Tibial nerve (tissue), 4 donors: ENCODE measurements at places on chromosomes 6 and 20. TPM values are rescaled to one million over a fixed set of nuclear protein-coding genes. Genes with fewer than 3 reads are reported as not detected.

GRCh38 chr20:21105429-21106170, 558 bp downstream of the LINC00237 start:
- no peak overlapping the region for H3K4me3 ChIP-seq
- no peaks in the 10 kb centered on the region for H3K36me3 ChIP-seq
- H3K4me1 ChIP-seq: peaks cover 35% of the 10 kb centered on the region
- peaks cover 7% of the 10 kb centered on the region for H3K27me3 ChIP-seq
- DNase-seq: no peak

DNA sequence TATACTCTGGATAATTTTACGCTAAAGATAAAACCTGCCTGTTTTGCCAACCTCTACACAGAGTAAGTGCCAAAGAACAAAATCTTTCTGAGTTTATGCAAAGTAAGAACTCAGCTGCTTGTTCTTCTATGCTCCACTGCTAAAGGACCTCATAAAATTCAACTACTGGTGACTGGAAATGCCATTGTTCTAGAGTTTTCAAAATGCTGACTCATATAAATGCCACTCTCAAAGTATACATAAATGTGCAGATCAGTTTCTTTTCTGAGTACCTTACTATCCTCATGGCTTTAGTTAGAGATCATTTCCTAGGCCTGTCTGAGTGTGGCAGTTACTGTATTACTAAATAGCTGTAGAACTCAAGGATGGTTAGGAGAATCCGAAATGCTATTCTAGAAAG, 45.6 kb downstream of the LYRM4 start:
- DNase-seq: no peak
- H3K4me3 ChIP-seq: no peak overlapping the region
- no peaks in the 10 kb centered on the region for H3K4me1 ChIP-seq
- H3K36me3 ChIP-seq: peaks cover 26% of the 10 kb centered on the region

Gene ENPP4
- total RNA-seq: 19.2 TPM

Gene CUTA
- 110 TPM for total RNA-seq

GRCh38 chr6:17730078-17730704, 23.5 kb upstream of the NUP153 start:
- no peak for DNase-seq
- H3K27me3 ChIP-seq: no peaks in the 10 kb centered on the region
- no peaks in the 10 kb centered on the region for H3K36me3 ChIP-seq
- no peak overlapping the region for H3K27ac ChIP-seq
- peaks cover 1% of the 10 kb centered on the region for H3K4me1 ChIP-seq
- no peak overlapping the region for H3K4me3 ChIP-seq

DNA sequence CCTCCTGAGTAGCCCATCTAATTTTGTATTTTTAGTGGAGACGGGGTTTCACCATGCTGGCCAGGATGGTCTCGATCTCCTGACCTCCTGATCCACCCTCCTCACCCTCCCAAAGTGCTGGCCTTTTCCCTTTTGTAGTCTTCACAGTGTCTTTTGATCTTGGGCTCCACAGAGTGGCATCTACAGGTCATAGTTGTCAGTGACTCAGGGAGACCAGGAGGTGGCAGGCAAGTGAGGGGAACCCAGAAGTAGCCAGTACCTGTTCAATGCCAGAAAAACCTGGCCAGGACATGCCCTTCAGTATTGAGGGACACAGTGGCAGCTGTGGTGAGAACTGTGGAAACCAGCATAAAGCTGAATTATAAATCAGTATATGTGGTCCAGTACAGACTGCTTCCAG, 19.6 kb downstream of the RPP21 start:
- H3K36me3 ChIP-seq: no peaks in the 10 kb centered on the region
- H3K27ac ChIP-seq: no peak overlapping the region
- H3K4me3 ChIP-seq: no peak overlapping the region
- peaks cover 62% of the 10 kb centered on the region for H3K27me3 ChIP-seq
- no peak for DNase-seq

GRCh38 chr6:56227071-56227879, 20.1 kb downstream of the COL21A1 start:
- no peak overlapping the region for H3K4me3 ChIP-seq
- no peak overlapping the region for H3K27ac ChIP-seq
- no peaks in the 10 kb centered on the region for H3K36me3 ChIP-seq
- DNase-seq: no peak
- no peaks in the 10 kb centered on the region for H3K4me1 ChIP-seq
- no peaks in the 10 kb centered on the region for H3K27me3 ChIP-seq

- no peaks in the 10 kb centered on the region for H3K4me1 ChIP-seq
- H3K27ac ChIP-seq: no peak overlapping the region
- no peaks in the 10 kb centered on the region for H3K27me3 ChIP-seq
- no peak for DNase-seq
- no peak overlapping the region for H3K4me3 ChIP-seq
- no peaks in the 10 kb centered on the region for H3K36me3 ChIP-seq
Measured at GRCh38 chr20:7775072-7775471, 165.2 kb downstream of the HAO1 start.

Gene BRPF3
- 18.4 TPM for total RNA-seq

GRCh38 chr6:135043846-135044245, 10.8 kb downstream of the HBS1L start:
- no peaks in the 10 kb centered on the region for H3K27me3 ChIP-seq
- no peak overlapping the region for H3K27ac ChIP-seq
- H3K4me3 ChIP-seq: no peak overlapping the region
- H3K36me3 ChIP-seq: peaks cover 22% of the 10 kb centered on the region
- no peak for DNase-seq
- peaks cover 4% of the 10 kb centered on the region for H3K4me1 ChIP-seq
